Spinal cord (tissue), 10 donors: ENCODE measurements at places on chromosomes 2 and 18. TPM values are rescaled to one million over a fixed set of nuclear protein-coding genes. Genes with fewer than 3 reads are reported as not detected.

DNA sequence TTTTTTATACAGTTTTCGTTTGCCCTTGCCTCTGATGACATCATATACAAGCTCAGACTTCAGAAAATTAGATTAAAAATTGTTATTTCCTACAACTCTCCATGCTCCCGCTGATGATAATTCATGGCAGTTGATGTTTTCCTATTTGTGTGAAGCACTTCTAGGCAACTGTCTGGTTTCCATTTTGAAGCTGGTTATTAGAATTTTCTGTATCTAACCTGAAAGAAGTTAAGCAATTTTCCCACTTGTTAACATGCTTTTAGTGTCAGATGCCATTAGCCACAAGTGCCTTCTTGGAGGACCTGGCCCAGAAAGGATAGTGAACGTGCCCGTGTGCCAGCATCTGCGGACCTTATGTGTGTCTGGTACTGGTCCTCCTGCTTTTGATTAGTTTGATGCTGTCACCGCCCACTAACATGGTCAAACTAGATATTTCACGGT, 347.6 kb upstream of the RAB12 start:
- H3K27me3 ChIP-seq, result no peaks in the 10 kb centered on the region
- no peak overlapping the region for H3K27ac ChIP-seq
- no peak overlapping the region for H3K4me3 ChIP-seq
- H3K4me1 ChIP-seq, result peaks cover 25% of the 10 kb centered on the region

DNA sequence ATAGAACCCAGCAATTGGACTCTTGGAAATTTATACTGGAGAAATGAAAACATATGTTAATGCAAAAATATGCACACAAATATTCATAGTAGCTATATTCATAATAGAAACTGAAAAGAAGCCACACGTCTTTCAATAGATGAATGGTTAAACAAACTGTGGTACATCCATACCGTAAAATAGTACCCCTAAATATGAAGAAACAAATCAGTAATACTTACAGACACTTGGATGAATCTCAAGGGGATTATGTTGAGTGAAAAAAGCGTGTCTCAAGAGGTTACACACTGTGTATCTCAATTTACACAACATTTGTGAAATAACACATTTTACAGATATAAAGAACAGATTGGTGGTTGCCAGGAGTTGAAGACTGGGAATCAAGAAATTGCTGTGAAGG, 61.1 kb upstream of the ARHGAP15 start:
- no peak overlapping the region for H3K4me3 ChIP-seq
- H3K36me3 ChIP-seq, result no peaks in the 10 kb centered on the region
- no peak overlapping the region for H3K27ac ChIP-seq
- H3K27me3 ChIP-seq, result no peaks in the 10 kb centered on the region

- no peaks in the 10 kb centered on the region for H3K36me3 ChIP-seq
- H3K27ac ChIP-seq, result no peak overlapping the region
- no peak for DNase-seq
- no peak overlapping the region for H3K4me3 ChIP-seq
- H3K4me1 ChIP-seq, result no peaks in the 10 kb centered on the region
These were observed 25.8 kb upstream of the CYTIP start for GRCh38 chr2:157469726-157470125.

ATP8B1 gene
- total RNA-seq, result 12.0 TPM

CXCR1 gene
- total RNA-seq, result not detected

FOSL2 gene
- total RNA-seq, result 14.2 TPM
